ENCODE measurements at places on chromosomes 2 and 18.

GRCh38 chr18:49371073-49371472, 89.4 kb downstream of the DYM start:
- DNase-seq: no peak

- no peak for DNase-seq
Observed at GRCh38 chr2:88751768-88752167, 60.3 kb downstream of the RPIA start.

GRCh38 chr2:200966770-200967169, 3.3 kb upstream of the ORC2 start:
- no peak for DNase-seq

GRCh38 chr2:63853527-63854310, 12.0 kb downstream of the UGP2 start:
- peak; percentile 93 for DNase-seq

DNA sequence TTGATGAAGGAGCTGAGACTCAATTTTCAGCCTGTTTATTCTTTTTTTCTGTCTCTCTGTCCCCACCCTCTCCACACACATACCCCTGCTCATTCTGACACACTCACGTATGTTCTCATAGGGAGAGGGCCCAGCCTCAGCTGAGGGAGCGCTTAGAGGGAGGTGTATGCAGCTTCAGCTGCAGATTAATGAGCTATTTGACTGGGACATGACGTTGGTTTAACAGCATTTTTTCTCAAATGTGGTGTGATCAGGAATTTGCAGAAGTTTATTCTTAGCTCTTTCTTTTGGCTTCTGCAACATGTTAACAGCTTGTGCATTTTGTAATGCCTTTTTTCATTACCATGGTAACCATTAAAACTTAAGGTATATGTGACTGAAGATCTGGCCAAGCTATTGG, 1547.1 kb upstream of the PIK3C3 start:
- DNase-seq: no peak

DNA sequence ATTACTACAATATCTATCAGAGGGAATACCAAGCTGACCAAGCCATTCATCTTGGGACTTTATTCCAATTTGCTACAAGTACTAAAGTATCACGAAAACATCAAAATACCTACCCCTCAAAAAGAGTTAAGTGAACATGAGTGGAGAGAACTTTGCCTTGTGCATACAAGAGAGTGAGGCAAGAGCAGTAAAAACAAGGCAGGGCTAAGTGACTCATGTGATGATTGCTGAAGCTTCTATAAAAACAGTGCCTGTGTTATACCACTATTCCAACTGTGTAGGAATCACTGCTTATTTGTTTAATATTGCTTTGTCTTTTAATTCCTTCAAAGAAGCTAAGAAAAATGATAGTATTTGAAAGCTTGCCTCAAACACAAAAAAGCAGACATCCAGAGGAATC, 61.2 kb downstream of the FARSB start:
- no peak for DNase-seq

DNA sequence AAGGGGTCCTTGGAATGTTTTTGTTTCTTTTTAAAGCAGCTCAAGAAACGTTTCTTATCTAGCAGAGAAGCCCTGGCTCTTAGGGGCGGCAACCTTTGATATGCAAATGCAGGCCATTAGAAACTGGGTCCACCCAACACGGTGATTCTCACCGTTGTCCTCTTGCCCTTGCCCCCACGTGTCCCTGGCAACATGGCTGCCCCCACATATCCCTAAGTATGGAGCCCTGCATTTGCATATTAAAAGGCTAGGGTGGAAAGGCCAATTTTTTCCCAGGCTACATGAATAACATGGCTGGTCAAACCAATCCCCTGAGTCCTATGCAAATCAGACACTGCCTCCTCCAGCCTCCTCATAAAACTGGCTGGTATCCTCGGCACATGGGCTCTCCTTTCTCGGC, 230.1 kb upstream of the SPOPL start:
- no peak for DNase-seq

DNA sequence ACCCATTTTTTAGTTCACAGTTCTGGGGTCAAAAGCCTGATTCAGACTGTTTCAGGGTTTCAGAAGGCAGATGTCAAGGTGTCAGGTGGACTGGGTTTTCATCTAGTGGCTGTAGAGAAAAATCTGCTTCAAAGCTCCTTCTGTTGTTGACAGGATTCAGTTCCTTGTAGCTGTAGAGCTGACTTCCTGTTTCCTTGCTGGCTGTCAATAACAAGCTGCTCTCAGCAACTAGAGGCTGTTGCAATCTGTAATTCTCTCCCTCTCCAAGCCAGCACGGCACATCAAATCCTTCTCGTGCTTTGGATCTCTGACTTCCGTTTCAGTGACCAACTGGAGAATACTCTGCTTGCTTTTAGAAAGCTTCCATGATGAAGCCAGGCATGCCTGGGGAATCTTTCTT, 179.4 kb downstream of the DOK6 start:
- DNase-seq: no peak

GRCh38 chr18:58114766-58115165, 70.7 kb downstream of the NEDD4L start:
- DNase-seq: no peak

DNA sequence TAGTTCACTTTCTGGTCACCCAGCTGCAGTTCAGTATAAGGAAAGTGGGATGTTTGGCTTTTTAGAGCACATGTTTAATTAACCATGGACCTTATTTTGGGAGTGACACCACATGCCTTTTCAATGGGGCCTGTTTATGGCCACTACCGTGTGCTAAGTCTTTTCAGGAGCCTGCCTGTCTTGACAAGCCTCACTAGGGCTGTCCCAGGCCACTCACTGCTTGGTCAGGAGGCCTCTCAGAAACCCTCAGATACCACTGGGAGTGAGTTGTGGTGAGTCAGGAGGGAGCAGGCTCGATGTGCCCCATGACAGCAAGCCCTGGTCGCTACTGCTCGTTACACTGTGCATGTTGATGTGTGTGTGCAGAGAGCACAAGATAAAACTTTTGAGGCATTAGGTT, 123.0 kb downstream of the MAP4K4 start:
- DNase-seq: no peak

DNA sequence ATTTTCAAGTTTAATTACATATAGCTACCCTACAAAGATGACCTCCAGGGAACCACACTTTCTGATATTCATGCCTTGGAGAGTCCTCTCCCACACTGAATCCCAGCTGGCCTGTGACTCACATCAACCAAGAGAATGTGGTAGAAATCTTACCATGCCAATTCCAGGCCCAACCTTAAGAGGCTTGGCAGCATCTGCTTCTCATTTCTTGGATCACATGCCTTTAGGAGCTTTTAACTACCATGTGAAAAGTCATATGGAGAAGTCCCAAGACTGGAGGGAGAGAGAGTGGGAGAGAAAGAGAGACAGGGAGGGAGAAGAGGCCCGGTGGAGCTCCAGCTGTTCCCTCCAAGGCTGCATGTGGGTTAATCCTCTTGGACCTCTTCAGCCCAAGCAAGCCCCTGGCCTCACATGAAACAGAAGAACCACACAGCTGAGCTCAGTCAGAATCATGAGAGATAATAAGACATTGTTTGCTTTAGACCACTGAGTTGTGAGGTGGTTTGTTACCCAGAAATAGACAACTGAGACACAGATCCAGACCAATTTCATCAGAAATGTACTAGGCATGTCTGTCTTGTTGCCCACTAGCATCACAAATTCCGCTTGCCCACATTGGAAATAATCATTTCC, 190.7 kb downstream of the MTCL1 start:
- DNase-seq: no peak

DNA sequence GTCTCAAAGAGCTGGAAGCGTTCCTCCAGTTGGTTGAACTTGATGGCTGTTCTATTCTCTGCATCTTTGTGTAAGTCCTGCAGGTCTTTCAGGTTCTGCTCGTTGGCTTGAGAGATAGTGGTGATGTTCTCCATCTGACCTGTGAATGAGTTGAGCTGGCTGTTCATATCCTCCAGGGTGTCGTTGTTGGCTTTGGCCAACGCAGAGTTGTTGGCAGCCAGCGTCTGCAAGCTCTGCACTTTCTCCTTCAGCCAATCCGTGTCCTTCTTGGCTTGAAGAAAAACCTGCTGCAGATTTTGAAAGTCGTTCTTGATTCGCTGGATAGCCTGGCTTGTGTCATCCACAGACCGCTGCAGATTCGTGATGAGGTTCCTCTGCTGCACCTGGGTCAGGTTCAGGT, 78.8 kb upstream of the THOC1 start:
- DNase-seq: no peak

- DNase-seq: no peak
Observed at GRCh38 chr2:204274991-204275390, 270.3 kb upstream of the PARD3B start.

DNA sequence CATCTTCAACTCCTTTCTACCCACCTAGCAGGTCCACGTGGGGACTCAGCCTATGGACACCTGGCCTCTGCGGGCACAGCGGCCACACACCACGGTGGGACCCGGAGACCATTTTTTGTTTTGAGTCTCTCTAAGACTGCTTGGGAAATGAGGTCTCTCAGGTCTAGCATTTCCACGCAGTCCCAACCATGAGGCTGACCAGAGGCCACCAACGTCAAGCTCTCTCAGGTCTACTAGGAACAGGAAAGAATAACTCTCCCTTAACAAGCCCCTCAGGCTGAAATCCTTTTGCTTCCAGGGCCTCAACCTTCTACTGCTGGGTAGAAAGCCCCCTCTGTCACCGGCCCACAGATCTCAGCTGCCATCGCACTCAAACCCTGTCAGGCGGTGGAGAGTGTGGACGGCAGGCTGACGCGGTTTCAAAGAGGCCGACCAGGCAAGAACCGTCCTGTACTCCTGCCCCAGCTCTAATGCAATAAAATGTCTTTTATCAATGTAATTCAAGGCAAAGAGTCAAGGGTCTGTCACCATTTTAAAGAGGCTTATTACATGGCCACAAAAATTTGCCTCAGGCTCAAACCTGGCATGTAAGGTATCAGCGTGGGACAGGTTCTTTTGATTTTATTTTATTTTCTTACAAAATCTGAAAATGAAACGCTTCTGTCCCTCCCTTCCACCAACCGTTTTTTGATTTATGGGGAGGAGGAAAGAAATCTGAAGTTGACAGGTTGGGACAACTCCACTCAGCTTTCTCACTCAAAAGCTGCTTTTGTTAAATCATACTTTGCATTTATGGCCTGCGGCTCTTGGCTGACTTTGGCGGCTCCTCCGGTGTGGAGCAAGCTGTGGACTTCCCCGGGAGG, 74.0 kb downstream of the BCL11A start:
- no peak for DNase-seq

GRCh38 chr2:80407377-80407776, 102.8 kb upstream of the LRRTM1 start:
- DNase-seq: no peak

GRCh38 chr2:20955277-20956026, 88.4 kb downstream of the APOB start:
- no peak for DNase-seq

GRCh38 chr2:28343184-28343942, 49.3 kb upstream of the FOSL2 start:
- DNase-seq: peak; percentile 46

DNA sequence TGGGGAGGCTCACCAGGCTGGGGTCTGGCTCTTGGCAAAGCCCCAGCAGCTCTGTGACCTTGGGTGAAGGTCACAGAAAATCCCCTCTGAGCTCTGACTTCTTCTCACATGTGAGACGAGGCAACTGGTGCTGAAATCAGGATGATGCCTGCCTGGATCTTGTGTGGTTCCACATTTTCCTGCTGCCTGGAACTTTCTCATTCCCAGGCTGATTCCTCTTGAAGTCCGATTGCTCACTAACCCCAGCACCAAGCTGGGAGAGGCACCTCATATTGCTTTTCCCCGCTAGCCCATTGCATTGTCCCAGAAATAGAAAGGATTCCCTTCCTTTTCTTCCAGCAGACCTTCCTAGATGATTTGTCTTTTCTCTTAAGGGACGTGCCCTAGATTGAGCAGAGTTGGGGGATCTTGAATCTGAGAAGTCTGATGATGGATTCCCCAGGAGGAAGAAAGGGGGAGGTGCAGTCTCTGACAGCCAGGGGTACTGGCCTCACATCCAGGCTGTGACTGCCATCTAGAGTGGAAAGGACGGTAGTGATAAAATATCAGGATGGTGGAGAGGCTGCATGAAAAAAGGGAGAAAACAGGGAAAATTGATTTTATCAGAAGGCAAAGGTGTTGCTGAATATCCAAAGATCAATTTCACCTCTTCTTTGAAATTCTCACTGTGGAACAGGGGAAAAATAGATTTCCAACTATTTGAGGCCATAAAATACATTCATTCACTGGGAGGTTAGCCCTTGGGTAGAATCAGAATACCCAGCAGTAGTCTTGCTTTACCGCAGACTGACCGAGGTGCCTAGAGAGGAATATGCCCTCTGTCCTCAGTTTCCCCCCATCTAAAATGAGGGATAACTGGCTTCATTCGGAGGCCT, 96.3 kb downstream of the FAM210A start:
- peak; percentile 58 for DNase-seq

- DNase-seq: no peak
Observed at GRCh38 chr18:63480915-63481314, 4.2 kb downstream of the SERPINB5 start.

DNA sequence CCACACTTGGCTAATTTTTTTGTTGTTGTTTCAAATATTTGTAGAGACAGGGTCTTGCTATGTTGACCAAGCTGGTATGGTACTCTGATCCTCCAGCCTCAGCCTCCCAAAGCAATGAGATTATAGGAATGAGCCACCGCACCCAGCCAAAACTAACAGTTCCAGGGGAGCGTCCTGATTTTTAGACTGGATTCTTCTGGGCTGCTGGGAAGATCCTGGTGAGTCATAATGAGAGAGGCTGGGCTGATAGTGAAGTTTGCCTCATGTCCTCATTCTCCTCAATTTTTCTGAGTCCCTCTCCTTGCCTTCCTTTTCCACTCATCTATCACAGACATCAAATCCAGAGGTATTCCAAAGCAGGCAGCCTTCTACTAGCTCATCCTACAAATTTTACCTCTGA, 81.3 kb downstream of the VSNL1 start:
- DNase-seq: no peak

DNA sequence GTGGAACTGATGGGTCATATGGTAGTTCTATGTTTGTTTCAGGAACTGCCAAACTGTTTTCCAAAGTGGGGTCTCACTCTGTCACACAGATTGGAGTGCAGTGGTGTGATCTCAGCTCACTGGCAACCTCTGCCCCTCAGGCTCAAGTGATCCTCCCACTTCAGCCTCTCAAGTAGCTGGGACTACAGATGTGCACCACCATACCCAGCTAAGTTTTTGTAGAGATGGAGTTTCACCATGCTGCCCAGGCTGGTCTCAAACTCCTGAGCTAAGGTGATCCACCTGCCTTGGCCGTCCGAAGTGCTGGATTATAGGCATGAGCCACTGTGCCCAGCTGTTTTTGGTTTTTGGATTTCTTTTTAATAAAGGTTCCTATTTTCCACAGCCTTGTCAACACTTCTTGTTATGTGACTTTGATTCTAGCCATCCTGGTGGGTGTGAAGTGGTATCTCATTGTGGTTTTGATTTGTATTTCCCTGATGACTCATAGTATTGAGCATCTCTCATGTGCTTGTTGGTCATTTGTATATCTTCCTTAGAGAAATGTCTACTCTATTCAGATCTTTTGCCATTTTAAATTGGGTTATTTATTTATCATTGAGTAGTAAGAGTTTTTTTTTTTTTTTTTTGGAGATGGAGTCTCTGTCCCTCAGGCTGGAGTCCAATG, 22.8 kb downstream of the NPC1 start:
- DNase-seq: peak; percentile 67

GRCh38 chr2:193267496-193268002, 1072.8 kb upstream of the TMEFF2 start:
- no peak for DNase-seq

All from inflammatory macrophage treated with lipopolysaccharide for 1 hour (primary cell).